ENCODE measurements at places on chromosomes 5 and 9.

- DNase-seq, result peak; percentile 3
Measured at GRCh38 chr9:68443624-68444023, 87.2 kb downstream of the PGM5 start.

DNA sequence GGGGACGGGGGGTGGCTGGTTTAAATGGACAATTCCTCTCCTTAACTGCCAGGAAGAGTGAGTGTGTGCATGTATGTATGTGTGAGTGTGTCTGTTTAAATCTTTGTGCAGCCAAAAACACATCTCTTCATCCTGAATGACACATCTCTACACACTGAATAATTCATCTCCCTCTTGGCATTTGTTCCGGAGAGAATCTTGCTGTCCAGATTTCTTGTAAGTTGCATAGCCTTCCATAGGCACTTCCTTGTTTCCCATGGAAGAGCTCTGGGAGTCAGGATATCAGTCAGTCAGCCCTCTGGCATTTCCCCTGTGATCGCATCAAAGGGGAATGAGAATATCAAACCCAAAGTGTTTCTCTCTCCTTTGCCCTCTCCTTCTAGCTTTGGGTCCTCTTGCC lies 74.7 kb downstream of the WWC1 start:
- DNase-seq, result no peak

GRCh38 chr5:180381851-180382480 lies 28.8 kb upstream of the GFPT2 start:
- DNase-seq, result no peak

DNA sequence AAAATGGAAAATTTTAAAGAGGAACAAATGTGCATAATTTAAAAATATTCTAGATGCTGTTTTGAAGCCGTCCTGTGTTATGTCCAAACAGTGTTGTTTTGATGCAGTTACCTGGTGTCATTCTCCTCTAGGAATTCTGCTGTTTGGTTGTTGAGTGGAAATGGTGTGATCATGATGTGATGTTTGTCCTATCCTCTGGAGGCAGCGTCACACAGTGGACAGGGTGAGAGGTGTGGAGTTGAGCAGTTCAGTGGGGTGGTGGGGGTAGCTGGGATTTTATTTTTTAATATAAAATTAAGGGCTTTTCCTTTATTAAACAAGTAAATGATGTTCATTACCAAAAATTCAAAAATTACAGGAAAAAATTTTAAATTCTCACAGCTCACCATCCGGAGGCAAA lies 31.2 kb downstream of the PRDM6 start:
- no peak for DNase-seq

- no peak for DNase-seq
Measured at GRCh38 chr9:101427957-101428655, 7.5 kb downstream of the ALDOB start.

DNA sequence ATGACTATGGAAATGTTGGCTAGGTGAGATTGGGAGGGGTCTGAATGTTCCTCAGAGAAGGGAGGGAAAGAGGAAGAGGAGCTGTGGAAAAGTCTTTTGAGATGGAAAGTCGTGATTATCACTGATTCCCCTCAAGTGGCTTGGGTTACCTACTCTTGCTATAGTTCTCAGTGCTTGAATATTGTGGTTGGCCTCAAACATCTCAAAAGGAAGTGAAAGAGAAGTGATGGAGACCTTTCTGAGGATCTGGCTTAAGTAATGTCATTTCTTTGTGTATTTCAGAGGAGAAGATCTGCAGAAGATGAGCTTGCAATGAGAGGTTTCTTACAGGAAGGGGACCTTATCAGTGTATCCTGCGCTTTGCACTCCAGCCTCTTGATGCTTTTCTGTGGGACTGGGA lies 5.5 kb downstream of the EXOSC2 start:
- no peak for DNase-seq

Data from NCI-H774 (cell line).